ENCODE measurements at places on chromosomes 3 and 15.

GRCh38 chr3:4493014-4493940 is at the start of gene ITPR1:
ITPR1 (plus strand) TSS chr3:4493348; CDS start chr3:4516492, 23,144 bp downstream.
- DNase-seq: peak; percentile 98

GRCh38 chr3:132267391-132267993 is 49.7 kb upstream of the ACP3 start:
- no peak for DNase-seq

DNA sequence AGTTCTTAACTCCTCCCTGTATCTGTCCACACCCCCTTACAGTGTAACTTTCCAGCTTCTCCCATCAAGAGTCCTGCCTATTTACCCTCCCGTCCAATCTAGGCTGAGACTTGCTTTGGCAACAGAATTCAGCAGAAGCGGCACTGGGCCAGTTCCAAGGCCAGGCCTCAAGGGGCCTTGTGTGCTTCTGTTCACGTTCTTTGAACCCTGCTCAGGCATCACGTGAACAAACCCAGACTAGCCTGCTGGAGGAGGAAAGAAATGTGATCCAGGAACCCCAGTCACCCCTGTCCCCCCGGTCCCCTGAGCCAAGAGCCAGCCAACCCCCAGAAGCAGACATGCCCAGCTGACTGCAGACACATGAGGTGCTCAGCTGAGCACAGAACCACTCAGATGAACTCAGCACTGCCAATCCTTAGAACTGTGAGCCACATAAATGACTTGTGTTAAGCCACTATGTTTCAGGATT is 76.1 kb upstream of the DCLK3 start:
- DNase-seq: no peak

- no peak for DNase-seq
Measured at GRCh38 chr3:149744151-149744550, 8.1 kb downstream of the COMMD2 start.

- no peak for DNase-seq
Measured at GRCh38 chr15:70892912-70893560, 410 bp downstream of the LRRC49 start.

DNA sequence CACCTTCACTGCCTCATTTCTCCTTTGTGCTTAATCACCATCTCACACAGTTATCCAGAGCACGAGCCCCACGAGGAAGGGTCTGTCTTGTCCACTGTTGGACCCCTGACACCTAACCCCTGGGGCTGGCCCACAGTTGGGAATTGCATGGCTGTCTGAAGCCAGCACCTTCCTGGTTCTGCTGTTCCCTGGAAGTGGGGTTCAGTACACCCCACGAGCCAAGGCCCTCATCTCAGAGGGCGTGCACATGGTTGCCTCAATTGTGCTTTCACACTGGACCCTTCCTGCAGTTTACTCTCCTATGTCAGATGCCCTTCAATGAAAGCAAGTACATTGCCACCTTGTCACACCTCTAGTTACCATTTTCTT is 30.7 kb downstream of the BTD start:
- DNase-seq: no peak

GRCh38 chr3:62024882-62025281 is 348.5 kb downstream of the FEZF2 start:
- DNase-seq: no peak

GRCh38 chr3:123262226-123262625 is 60.5 kb downstream of the SEC22A start:
- no peak for DNase-seq

DNA sequence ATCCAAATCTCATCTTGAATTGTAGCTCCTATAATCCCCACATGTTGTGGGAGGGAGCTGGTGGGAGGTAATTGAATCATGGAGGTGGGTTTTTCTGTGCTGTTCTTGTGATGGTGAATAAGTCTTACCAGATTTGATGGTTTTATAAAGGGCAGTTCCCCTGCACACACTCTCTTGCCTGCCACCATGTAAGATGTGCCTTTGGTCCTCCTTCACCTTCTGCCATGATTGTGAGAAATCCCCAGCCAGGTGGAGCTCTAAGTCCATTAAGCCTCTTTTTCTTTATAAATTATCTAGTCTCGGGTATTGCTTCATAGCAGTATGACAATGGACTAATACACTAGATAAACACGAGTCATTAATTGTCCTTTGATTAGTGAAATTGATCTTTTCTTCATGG is 214.5 kb upstream of the CFAP20DC start:
- DNase-seq: no peak

GRCh38 chr3:78825858-78826215 is 942.0 kb downstream of the ROBO1 start:
- DNase-seq: no peak

DNA sequence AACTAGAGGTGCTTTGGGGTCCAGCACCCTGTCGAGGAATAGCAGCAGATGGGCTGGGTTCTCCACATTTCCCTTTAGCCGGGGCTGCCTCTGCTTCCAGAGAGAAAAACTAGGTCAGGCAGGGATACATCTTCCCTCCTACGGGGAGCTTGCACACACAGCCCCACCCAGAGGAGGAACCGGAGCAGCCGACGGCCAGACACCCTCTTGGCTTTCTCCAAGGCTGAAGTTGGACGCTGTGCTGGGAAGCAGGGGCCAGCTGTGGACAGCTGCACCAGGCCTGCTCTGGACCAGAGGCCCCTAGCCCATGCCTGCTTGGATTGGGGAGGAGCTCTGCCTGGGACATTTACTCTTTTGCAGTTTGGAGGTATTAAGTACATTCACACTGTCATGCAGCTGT is 44.7 kb upstream of the NR2C2 start:
- DNase-seq: no peak

DNA sequence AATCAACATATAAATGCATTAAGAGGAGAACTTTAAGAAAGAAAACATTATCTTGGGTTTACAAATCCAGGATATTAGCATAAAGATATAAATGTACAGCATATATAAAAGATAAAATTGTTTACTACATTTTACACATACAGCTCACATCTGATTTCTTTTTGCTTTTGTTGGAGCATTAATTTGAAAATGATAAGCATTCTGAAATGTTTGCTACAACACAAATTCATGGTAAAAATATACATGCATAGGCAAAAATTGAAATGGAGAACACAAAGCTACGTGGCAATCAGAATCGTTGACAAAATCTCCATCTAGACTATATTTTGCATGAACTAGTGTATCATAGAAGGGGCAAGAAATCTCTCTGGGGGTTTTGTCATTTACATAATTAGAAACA is 159.1 kb downstream of the TIGIT start:
- DNase-seq: no peak

DNA sequence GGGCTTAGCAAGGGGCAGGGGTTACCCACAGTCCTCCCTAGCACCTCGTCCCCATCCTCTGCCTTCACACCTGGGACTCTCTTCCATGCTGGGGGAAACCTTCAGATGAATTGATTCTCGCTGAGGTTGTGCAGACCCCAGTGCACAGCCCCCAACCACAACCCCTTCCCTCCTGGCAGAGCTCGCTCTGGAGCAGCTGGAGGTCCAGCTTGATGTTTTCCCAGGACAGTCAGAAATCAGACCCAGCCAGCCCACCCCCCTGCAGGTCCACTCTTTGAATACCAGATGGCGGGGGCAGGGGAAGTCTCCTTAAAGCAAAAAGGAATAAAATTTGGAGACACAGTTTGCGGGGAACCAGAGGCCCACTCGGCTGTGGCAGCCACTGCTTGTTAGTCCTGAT is 234.4 kb downstream of the XXYLT1 start:
- DNase-seq: no peak

DNA sequence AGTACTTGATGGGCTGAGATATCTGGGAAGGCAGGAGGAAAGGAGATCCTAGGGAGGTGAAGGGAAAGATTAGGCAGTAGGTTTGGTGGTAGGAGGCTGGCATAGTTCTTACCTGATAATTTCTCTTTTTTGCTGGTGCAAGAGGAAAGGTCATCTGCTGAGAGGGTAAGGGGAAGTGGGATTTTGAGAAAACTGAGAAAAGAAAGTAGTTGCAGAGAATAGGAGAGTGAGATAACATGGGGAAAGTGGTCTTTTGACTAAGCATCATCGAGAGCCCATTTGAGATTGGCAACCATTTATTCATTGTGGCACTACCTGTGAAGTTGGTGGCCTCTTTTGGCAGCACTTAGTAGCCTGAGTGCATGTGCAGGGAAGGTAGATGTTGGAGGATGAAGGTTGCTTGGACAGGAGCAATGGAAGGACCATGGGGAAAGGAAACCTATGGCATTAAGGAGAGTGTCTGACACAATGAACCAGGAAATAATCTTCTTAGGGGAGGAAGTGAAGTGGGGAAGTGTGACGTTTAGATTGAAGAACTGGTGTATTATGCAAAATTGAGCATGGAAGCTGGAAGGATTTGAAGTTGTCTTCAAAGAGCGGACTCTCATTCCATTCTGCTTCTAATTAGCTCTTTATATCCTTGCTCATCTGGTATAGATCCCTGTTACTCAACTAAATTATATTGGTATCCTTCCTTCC is 21.9 kb upstream of the USP13 start:
- DNase-seq: no peak

DNA sequence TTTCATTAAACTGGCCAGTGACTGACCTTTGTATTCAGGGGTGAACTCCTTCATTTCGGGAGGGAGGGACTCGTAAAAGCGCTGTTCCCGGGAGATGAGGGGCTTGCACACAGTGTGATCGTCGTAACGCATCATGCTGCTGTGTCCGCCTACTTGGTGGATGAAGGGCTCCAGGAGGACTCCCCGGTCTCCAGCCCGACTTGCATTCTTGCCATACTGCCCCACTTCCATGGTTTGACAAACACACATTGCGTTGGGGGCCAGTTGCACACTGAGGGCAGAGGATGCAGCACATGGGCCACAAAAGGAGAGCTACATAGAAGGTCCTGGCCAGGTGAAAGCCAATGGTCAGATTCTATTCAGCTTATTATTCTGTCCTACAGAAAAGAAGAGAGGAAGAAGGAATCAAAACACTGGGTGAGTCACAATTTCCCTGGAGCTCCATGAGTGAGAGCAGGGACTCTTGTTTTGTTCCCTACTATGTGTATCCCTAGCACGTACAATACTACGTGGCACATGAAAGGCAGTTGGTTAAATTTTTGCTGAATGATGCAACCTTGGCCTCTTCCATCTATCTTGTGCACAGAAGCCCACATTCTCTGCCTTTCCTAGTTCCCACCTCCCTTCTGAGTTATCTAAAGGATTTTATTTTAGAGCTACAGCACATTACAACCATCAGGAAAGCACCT is 24.2 kb upstream of the GMPPB start:
- no peak for DNase-seq

GRCh38 chr3:109563149-109563548 is 225.8 kb upstream of the DPPA4 start:
- DNase-seq: peak; percentile 7

DNA sequence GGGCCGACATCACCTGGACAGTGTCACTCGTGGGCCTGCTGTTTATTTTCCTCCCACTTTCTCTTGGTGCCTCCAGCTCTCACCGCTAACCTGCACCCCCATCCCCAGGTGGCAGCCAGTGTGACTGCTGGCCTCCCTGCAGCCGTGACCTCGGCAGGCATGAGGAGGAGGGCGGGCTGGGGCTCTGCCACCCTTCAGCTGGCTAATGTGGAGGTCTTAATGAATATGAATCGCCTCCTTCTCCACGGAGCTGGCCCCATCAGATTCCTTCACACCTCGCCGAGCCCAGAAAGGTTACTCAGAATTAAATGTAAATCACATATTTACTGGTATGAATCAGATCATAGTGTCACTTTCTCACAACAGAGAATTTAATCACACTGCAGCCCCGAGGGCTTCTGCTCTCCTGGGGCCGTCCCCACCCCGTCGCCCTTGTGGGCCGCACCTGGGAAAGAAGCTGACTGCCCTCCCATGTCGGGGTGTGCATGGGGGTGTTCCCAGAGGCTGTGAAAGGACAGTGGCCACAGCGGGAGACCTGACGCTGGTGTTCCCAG is 171.1 kb upstream of the TLE3 start:
- no peak for DNase-seq

DNA sequence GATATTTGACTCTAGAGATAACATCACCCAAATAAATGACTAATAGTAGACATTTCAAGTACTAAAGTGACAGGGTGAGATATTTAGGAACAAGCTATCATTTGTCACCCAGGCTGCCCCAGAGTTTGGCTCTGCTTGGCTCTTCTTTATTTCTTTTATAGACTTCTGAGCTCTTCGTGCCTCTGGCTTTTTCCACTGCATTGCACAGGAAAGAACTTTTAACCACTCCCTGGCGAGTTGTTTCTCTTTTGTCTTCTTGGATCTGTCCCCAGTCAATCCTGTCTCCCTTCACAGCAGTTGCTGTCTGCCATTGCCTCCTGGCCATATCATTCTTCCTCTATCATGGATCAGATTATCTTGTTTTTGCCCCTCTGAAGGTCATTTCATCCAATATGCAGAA is 339.2 kb upstream of the DCBLD2 start:
- DNase-seq: no peak

DNA sequence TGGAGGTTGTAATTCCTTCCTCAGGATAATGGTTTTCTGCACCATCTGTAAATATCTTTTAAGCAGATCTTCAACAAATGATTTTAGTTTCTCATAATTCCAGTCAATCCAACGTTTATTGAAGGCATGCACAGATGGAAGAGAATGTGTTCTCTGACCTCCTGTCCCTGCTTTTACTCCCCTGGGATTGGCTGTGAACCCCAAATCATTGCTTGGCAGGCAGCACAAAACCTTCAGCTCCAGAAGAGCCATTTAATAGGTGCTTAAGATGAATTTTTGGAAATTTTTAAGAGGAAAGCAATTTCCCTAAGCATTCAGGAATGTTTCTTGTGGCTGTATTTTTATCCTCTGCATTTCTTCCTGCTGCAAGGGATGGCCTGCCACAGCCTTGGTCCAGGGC is 25.5 kb upstream of the THSD4 start:
- no peak for DNase-seq

DNA sequence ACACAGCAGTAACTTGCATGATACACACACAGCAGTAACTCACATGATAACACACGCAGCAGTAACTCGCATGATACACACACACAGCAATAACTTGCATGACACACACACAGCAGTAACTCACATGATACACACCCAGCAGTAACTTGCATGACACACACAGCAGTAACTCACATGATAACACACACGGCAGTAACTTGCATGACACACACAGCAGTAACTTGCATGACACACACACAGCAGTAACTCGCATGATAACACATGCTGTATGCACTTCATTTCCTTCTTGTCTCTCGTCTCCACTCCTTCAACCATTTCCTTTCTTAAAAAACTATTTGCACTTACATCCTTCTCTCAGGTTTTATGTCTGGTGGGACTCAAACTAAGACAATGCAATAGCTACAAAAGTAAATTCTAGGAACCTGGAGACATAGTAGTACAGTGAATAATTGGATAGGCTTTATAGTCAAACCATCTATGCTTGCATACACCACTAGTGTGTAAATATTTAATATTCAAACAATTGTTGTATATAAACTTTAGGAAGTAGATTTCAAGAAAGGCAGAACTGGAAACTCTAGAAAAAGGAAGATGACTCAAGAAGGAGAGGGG is 130.8 kb downstream of the UACA start:
- no peak for DNase-seq

DNA sequence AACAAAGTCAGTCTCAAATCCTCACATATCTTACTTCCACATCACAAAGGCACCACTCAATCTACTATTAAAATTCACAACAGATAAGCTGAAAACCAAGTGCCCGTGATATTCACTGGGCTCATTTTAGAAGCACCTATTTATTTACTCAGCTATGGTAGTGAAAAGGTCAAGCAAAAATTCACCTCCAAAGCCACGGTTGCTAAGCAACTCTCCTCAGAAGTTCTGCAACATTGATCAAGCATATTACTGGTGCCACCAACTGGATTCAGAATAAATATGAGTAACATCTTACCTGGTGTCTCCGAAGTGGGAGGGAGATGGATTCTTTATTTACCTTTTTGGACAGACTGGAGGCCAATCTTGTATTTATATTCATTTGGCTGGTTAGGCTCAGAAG is 714.8 kb downstream of the FHIT start:
- DNase-seq: no peak

Measured in stimulated activated CD8-positive, alpha-beta memory T cell treated with anti-CD3 and anti-CD28 coated beads, Interleukin-4, amount 100 ng/mL, for 1 hour (primary cell).